ENCODE measurements at places on chromosomes 4 and X.

DNA sequence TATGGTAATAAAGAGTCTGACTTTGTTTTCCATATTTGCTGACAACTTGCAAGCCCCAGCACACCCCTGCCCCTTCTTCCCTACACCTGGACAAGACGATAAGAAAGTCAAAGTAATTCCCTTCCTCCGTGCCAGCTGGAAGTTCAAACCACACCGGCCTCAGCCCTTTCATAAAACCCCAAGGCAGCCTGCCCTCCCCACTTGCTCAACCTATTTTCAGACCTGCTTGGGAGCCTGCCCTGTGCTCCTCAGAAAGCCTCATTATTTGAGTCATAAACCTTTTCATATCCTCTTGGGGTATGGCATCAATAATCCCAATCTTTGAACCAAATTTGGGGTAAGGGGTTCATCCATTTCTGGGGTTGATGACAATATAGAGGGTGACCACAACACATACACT lies 29.5 kb downstream of the NIPAL1 start:
- DNase-seq: no peak

GRCh38 chr4:172951679-172952451 lies 216.7 kb upstream of the GALNT7 start:
- no peak for DNase-seq

- DNase-seq: no peak
Observed at GRCh38 chr4:41124916-41125548, 89.3 kb downstream of the APBB2 start.

DNA sequence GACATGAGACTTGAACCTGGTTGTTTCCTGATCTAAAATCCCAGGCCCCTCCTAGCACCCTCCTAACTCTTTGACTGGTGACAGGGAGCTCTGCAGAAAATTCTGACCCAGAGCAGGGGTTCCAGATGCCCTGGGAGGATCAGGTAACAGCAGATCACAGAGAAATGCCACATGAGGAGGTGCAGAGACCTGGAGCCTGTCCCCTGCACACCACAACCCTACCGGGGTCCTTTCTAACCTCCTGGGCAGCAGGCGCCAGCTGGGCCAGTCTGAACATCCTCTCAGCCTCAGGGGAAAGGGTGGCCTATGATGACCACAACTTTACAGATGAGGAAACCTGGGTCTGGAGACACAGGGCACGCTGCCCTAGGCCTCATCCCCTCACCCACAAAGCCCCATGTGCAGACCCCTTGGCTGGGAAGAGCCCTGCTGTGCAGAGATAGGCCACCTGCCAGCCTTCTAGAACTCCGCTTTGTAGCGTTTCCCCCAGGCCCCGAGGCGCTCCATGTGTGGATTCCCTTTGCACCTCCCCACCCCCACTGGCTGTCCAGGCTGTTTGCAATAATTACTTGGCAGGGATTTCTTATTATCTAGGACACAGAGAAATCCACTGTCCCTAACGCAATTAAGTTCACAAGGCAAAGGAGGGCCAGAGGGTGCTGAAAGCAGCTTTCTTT lies 36.5 kb downstream of the WDR1 start:
- no peak for DNase-seq

DNA sequence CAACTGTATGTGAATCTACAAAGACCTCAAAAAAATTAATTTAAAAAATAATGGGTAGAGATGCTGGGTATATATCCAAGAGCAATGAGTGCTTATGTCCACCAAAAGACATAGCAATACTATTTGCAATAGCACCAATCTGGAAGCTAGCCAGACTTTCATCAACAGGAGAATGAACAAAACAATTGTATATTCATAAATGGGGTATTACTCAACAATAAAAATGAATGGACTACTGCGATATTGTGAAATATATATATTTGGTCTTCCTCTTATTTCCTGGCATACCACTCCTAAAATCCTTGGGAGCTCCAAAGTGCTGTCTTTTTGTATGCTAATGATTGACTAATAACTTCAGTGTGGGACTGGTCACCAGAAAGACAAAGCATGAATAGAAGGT lies 77.5 kb downstream of the MSN start:
- peak; percentile 81 for DNase-seq

DNA sequence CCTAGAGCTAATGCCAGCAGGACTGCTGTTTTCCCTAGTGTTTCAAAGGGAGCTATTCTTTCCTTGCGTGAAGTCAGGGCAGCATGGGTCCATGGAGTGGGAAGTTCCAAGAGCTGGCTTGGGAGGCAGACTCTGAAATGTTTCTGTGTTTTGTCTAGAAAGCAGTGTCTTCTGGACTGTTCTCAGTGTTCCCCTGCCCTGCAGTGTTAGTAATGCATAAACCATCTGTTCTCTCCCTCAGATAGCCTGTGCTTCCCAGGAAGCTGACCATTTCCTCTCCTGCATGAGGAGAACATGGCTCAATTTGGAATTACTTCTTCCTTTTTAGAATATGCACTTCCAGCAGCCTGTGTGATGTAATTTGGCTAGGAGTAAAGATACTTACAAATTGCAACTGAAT lies 116.7 kb upstream of the CXCL13 start:
- DNase-seq: peak; percentile 60

DNA sequence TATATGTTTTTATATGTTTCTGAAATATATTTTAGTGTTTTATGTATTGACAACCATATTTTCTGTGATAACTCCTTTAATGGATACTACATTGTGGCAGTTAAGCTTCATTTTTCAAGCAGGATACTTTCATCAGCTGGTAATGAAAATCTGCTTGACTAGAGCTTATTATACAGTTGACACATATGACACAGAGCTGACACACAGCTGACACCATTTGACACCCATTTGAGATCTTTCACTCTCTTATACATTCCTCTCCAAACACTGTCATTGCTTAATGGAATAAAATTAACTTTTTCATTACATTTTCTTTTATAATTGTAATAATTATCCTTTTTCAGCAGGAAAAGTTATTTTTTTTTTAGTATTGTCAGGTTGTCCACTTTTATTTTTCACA lies 561.1 kb upstream of the NDST4 start:
- no peak for DNase-seq

- no peak for DNase-seq
Observed at GRCh38 chr4:51998837-51999236, 21.3 kb downstream of the LRRC66 start.

GRCh38 chr4:173091362-173091761 lies 77.2 kb upstream of the GALNT7 start:
- no peak for DNase-seq

DNA sequence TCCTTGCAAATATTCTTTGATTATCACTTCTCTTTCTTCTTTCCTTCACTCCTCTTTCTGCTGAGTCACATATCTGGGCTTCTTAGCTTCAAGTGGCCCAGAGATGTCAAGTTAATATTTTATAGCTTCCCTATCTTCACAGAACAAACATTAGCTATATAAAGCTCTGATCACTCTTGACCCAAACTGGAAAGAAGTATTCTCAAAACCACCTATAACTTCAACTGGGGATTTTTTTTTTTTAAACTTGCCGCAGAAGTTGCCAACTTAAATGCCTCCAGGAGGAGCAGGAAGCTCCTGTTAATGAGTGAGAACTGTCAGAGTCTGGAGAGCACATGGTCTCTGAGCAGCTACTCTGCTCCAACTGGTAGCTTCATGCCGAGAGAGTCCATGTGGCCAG lies 233.3 kb upstream of the EDNRA start:
- no peak for DNase-seq

DNA sequence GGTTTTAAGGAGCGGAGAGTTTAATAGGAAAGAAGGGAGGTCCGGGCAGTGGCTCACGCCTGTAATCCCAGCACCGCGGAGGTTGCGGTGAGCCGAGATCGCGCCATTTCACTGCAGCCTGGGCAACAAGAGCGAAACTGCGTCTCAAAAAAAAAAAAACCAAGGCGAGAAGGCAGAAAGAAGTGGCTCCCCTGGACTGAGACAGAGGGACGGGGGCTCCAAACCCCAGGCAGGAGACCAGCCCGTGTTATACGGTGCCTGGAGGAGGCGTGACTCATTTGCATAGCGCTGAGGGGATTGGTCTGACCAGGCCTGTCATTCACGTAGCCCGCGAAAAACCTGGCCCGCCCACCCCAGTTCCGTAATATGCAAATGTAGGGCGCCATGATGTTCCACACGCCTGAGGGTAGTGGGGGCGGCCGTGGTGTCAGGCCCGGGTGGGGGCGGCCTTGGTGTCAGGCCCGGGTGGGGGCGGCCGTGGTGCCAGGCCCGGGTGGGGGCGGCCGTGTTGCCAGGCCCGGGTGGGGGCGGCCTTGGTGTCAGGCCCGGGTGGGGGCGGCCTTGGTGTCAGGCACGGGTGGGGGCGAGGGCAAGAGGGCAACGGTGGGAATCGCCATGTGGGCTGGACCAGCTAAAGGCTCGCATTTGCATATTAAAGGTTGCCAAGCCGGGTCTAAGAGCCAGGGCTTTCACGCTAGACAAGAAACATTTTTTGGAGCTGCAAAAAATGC lies 2.1 kb downstream of the PLCXD1 start:
- peak; percentile 86 for DNase-seq

- DNase-seq: no peak
Observed at GRCh38 chr4:664713-665231, 9.3 kb downstream of the ATP5ME start.

DNA sequence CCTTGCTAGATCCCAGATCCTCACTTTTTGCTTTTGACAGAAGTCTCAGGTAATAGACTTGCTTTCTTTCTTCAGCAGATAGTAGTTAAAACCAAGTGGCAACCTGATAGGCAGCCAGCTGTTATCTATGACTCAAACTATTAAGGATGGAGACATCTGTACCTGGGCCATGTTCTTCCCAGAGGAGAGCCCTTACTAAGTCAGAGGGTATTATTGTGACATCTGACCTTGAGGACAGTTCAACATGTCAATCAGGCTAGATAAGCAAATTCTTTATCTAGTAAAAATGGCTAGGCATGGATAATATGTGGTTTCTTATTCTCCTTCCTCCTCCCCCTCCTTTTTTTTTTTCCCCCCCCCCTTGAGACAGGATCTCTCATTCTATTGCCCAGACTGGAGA lies 39.2 kb downstream of the TRIM2 start:
- no peak for DNase-seq

DNA sequence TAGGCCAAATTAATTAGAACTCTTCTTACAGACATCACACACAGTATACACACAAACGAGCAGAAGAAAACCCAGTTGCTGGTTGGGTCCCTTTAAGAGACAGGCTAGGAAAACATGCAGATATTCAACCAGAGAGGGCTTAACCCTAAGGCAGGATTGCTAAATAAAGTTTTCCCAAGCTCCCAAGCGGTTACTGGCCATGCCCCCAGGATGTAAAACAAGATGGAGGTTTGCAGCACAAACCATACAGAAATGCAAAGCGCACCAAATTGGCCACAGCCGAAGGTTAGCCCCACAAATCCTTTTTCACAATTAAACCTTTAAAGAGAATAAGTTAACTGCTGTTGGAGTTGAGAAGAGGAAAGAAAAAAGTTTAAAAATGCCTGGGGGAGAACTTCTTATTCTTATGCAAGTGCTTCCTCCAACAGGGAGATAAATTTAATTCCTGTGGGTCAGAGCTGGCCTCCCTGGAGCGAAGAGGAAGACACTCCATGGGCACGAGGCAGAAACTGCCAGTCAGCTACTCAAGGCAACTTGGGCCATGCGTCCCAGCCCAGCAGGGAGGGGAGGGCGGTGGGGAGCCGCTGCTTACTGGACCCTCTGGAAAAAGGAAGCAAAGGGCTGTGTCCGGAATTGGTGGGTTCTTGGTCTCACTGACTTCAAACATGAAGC lies 167.6 kb upstream of the ARSJ start:
- DNase-seq: no peak

DNA sequence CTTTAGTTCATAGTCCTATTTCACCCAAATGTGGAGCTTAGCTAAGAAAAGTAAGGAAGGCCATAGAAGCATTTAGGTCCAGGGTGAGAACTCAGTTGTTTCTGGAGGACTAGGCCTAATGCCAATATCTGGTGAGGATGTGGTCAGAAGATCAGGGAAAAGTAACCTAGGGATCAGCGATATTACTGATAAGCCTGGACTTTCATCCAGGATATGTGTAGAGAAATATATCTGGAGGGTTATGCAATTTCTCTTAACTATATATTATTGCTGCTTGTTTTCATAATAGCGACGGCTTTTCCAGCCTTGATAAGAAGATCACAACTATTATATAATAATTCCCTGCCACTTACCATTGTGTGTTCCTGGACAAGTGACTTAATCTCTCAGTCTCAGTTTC lies 81.1 kb downstream of the FRAS1 start:
- no peak for DNase-seq

GRCh38 chr4:18202486-18202885 lies 180.9 kb upstream of the LCORL start:
- no peak for DNase-seq

GRCh38 chrX:101260435-101260834 lies 30.7 kb downstream of the TAF7L start:
- DNase-seq: peak; percentile 25
